ENCODE measurements at places on chromosomes 13 and 19.
A peak's percentile ranks its signal among the peaks of the same experiment; 100 is the strongest.

GRCh38 chr19:40718774-40719391 lies 2.0 kb downstream of the ITPKC start:
- DNase-seq, result peak; percentile 60

GRCh38 chr13:35769812-35770211 lies 293.3 kb upstream of the MAB21L1 start:
- DNase-seq, result no peak

GRCh38 chr13:59478908-59479307 lies 684.8 kb downstream of the DIAPH3 start:
- no peak for DNase-seq

GRCh38 chr19:50844296-50844935 lies 10.3 kb upstream of the KLK3 start:
- DNase-seq, result no peak

- DNase-seq, result peak; percentile 20
Observed at GRCh38 chr19:15374796-15375440, 4.7 kb downstream of the AKAP8 start.

DNA sequence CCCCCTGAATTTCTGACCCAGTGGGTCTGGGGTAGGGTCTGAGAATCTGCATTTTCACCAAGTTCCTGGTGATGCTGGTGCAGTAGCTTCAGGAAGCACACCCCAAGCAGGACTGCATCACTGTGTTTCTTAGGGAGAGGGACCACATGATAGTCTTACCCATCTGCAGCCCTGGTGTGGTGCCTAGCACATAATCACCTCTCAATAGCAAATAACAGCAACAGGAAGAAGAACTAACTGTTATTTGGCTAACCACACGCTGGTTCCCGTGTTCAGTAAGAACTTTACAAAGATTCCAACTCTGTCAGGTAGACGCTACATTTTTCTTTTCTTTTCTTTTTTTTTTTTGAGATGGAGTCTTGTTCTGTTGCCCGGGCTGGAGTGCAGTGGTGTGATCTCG lies 41.9 kb upstream of the SPATA13 start:
- no peak for DNase-seq

DNA sequence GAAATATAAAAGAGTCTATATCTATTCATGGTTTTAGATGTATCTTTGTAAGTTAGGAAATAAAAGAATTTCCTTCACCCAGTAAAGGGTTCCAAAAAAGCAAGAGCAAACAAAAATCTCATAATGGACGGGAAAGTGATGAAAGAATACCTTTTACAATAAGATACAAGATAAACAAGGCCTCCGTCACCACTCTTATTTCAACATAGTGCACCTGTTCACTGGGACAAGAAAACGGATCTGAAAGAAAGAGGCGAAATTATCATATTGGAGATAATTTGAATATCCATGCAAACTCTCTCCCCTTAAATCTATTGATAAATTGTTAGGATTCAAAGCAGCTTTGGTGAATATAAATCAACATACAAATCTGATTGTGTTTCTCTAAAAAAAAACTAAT lies 877 bp upstream of the NLRP11 start:
- no peak for DNase-seq

- DNase-seq, result no peak
Observed at GRCh38 chr19:3668331-3669081, 31.8 kb downstream of the PIP5K1C start.

DNA sequence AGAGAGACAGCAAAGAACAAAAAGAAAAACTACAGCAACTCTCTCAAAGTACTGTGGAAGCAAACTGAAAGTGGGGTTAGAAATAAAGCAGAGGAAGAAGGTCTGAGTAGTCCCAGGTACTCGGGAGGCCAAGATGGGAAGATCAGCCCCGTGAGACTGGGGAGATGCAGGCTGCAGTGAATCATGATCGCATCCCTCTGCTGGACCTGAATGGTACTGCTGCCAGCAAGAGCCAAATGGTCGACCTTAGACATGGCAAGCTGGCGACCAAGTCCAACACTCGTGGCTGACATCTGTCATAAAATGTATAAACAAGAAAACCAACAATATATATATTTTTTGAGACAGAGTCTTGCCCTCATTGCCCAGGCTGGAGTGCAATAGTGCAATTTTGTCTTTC lies 33.7 kb upstream of the ZNF724 start:
- DNase-seq, result no peak

GRCh38 chr19:17300992-17301619 lies 2.1 kb downstream of the ABHD8 start:
- DNase-seq, result no peak

All from GM13976 (cell line).